HT-29 (cell line): ENCODE measurements at places on chromosomes 12 and 14.

GRCh38 chr12:105107171-105107493 is 399 bp upstream of the WASHC4 start:
- DNase-seq, result peak; percentile 80

GRCh38 chr12:75840994-75841355 is 190.6 kb downstream of the PHLDA1 start:
- no peak for DNase-seq

DNA sequence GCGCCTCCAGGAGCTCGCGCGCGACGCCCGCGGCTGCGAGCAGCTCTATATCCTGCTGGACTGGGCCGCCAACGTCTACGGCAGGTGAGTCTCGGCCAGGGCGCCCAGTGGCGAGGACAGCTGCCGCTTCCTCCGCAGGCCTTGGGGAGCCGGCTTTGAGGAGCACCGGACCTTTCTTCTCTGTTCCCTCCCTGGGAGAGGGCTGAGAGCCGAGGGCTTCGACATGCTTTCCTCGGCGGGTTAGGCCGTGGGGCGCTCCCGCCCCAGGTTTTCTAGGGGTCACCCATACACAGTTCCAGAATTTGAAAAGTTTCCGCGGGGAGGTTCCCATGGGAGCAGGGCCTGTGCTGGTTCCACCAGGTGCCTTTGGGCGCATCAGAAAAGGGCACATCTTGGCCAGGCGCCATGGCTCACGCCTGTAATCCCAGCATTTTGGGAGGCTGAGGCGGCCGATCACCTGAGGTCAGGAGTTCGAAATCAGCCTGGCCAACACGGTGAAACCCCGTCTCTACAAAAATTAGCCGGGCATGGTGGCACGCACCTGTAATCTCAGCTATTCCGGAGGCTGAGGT is 8.2 kb downstream of the EXOC3L4 start:
- no peak for DNase-seq

- peak; percentile 61 for DNase-seq
These were observed 11.2 kb downstream of the ESRRB start for GRCh38 chr14:76386944-76387782.

DNA sequence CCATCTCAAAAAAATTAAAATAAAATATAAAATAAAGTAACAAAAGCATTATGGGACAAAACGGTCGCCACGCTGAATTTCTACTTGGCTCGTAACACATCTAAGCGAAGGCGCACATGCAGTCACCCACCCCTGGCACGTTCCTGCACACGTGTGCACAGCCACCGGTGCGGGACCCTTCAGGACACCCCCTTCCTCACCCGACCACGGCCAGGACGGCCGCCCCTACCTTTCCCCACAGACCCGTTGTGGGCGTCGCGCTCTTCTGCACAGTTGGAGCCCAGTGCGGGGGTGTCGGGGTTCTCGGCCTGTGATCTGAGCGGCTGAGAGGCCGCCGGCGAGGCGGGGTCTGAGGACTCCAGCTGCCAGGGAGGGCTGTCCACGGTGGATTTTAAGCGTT is 44.4 kb upstream of the GPR68 start:
- no peak for DNase-seq

- DNase-seq, result no peak
These were observed 117.6 kb downstream of the CMAS start for GRCh38 chr12:22163594-22163993.

- no peak for DNase-seq
These were observed 7.5 kb upstream of the CTDSP2 start for GRCh38 chr12:57853864-57854556.

DNA sequence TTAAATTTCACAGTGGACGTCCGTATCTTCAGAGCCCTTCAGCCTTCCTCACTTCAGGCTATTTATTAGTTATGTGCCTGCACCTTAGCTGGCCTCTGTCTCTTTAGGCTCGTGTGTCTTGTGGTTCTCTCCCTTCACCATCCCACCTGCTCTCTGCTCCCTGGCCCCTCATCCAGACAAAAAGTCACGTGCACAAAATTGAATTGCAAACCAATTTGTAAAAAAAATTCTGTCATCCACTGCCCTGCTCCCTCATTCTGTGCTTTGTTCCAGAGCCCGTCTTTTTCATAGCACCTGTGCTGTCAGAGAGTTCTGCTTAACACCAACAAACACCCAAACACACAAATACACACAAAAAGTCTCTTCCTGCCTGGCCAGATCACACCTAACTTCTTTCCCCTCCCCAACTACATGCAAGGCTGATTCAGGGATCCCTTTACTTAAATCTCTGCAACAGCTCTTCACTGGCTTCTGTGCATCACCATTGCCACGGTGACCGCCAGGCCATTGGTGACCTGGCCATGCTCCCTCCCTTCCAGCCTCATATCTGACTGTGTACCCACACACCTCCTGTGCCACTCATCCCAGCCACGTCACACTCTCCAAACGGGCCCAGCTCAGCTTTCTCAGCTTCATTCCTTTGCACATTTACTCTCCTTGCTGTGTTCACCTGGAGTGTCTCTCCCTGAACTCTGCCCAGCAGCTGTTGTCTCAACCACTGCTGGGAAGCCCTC is 205.7 kb downstream of the TTC8 start:
- DNase-seq, result no peak

GRCh38 chr14:86780461-86780860 is 1212.5 kb downstream of the GALC start:
- no peak for DNase-seq

DNA sequence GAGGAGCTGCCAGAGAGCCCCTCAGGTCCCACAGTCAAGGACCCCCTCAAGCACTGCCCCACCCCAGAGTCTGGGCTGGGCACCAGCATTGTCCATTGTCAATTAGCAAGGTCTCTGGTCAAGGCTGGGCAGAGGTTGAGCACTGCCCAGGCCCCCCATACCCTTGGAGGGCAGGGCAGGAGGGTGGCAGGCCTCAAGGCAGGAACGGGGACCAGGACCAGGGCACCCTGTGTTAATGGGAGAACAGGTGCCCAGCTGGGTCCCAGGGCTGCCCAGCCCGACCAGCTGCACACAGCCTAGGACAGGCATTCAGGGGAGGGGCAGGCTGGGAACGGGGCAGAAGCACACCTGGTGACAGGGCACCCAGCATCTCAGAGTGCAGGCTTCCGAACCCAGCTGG is 18.4 kb downstream of the SIVA1 start:
- DNase-seq, result no peak

GRCh38 chr14:38078393-38078792 is 129.3 kb upstream of the SSTR1 start:
- DNase-seq, result no peak

- DNase-seq, result no peak
These were observed 46.9 kb upstream of the FAM181A start for GRCh38 chr14:93880021-93880820.
